ENCODE measurements at places on chromosomes 2 and 18.
A peak's percentile ranks its signal among the peaks of the same experiment; 100 is the strongest.

GRCh38 chr2:235508371-235509160, 14.7 kb downstream of the AGAP1 start:
- no peak for DNase-seq

- no peak for DNase-seq
Measured at GRCh38 chr2:239201884-239202283, 198.9 kb downstream of the HDAC4 start.

- DNase-seq, result no peak
Measured at GRCh38 chr18:10128921-10129501, 215.2 kb downstream of the VAPA start.

- no peak for DNase-seq
Measured at GRCh38 chr18:75407468-75408437, 19.8 kb downstream of the SMIM21 start.

DNA sequence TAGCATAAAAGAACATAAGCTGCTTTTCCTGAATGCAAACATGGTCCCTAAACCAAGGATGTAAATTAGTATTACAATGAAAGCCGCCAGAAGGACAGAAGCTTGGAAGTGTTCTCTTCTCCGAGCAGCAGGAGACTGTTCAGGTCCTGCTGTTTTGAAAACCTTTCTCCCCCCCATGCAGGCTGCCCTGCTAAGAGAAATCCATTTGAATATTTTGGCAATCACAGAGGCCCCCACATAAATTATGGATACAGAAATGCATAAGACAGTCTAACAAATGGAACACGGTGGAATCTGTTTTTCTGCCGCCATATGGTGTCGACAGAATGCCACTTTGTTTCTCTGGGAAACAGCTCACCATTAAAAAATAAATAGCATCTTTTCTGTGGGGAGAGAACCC, 600.4 kb upstream of the KLHL29 start:
- no peak for DNase-seq

DNA sequence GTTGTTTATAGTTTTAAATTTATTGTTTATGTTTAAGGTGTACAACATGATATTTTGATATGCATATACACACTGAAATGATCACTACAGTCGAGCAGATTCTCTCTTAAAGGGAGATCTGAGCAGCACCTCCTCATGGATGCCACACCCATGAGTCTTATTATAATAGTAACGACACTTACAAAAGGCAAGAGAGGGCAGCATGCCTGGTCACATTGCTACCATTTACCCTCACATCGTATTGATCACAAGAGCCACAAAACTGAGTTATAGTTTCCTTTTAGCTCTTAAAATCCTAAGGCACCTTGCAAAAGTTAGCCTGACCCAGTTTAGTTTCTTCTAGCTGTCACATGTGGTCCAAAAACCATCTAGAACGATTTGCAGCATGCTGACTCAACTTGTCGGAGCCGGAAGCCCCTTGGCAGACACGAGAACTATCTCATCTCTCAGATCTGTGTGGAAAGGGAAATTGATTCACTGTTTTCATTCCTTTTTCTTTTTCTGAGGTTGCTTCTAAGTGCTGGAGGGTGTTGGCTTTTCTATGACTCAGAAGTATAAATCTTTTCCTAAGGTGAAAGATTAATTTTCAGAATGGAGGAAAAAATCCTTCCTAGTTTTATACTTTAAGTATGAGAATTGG, 85.3 kb downstream of the CDC42EP3 start:
- DNase-seq, result peak; percentile 82

DNA sequence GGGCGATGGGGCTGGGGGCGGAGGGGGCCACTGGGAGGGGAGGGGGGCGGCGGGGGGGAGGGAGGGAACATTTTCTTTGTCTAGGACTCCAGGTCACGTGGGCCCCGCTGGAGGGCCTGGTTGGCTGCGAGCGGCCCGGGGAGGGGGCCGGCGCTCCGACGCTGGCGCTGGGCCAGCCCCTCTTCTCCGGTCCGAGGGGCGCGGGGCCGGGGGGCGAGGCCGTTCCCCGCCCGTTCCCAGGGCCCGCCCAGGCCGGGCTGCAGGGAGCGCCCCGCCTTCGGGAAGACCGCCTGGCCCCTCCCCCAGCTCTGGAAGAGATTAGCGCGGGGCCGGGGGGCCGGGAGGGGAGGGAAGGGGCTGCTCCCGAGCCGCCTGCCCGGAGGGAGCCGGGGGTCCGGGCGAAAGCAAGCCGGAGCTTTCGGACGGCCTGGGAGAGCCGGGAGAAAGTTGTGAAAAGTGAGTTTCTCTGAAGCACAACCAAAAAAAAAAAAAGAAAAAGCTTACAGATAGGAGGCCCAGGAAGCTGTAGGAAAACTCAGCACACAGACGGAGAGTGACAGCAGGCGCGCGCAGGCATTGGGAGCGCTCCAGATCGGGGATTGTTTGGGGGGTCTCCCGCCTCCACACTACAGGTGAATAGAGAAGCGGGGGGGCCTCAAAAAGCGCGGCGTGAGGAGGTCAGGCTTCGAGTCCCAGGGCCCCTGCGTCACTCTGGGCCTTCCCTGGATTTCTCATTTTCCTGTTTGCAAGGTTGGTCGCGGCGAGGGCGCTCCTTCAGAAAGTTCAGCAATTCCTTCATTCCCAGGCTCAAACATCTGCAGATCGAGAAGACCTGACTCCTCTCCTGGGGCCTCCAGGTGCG, 84.1 kb upstream of the POMC start:
- DNase-seq, result no peak

DNA sequence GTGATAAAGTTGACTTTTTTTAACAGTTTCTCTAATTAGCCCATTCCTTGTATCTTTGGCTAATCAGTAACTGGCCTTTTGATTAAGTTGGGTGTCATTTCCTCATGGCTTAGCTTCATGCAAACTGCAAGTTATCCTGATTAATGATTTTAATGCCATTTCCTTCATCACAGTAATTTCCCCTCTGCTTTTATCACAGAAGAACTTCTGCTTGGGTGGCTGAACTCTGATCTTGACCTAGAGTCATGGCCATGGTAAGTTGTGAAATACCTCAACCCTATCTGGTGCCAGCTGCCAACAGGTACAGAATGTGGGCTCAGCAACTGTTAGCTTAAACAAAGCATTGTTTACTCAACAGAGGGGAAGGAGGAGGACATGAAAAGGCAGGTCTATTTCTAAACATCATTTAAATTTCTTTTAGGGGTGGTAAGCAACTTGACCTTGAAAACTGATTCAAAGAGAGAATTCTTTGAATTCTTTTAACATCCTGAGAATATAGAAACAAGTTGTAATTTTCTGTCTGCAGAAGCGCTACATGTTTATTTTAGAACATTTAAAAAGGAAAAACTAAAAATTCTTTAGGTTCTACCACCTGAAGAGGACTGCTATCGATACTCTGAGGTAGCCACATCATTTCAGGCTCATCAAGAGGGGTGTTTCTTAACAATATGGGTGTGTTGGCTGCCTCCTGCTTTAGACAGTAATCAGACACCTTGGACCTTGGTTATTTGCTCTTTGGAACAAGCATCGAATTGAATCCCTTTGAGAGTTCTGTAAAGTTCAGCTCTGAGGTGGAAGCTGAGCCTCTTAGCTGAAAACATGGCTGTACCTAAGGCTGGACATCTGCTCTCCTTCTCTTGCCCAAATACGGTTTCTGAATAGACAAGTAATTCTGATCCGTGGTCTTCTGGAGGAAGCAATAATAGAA, 39.7 kb downstream of the ANXA4 start:
- DNase-seq, result no peak

- DNase-seq, result peak; percentile 88
Measured at GRCh38 chr2:100865816-100866460, 46.0 kb downstream of the NPAS2 start.

DNA sequence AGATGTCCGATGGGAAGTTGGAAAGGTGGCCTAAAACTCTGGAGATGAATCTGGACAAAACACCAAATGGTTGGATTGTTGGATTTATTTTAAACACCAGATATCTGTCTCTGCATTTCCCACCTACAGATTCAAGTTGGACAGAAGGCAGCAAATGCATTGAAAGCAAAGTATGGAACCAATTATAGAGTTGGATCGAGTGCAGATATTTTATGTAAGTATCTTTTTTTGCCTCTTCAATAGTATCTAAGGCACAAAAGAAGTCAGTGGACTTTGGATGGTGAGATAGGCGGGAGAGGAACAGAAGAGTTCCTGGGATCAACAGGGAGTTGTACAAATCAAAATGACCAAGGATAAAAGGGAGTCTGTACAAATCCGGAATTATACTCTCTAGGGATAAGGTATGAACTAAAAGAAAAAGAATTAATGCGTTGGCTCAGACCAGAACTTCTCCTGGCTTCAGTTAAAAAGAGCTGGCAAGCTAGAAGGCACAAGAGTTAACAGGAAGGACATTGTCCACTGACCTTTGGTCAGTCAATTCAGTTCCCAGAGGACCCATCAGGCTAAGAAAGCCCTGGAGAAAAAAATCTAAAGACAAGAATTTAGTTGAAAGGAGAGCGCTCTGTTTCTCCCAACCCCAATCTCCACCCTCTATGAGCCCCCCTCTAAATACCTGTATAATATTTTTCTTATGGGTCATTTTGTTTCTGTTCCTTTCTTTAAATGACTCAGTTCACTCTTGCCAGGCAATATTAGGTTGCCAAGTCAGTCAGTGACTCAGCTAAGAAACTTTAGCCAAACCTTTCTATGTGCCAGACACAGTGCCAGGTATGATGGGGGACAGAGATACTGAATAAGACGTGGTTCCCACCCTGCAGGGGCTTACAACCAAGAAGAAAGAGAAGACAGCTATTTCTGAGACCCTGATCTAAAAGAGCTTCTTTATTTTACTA, 29.1 kb downstream of the CPO start:
- no peak for DNase-seq

- peak; percentile 61 for DNase-seq
Measured at GRCh38 chr18:13269521-13270011, 51.0 kb downstream of the LDLRAD4 start.

GRCh38 chr2:11692966-11693521, 23.0 kb upstream of the NTSR2 start:
- peak; percentile 67 for DNase-seq

DNA sequence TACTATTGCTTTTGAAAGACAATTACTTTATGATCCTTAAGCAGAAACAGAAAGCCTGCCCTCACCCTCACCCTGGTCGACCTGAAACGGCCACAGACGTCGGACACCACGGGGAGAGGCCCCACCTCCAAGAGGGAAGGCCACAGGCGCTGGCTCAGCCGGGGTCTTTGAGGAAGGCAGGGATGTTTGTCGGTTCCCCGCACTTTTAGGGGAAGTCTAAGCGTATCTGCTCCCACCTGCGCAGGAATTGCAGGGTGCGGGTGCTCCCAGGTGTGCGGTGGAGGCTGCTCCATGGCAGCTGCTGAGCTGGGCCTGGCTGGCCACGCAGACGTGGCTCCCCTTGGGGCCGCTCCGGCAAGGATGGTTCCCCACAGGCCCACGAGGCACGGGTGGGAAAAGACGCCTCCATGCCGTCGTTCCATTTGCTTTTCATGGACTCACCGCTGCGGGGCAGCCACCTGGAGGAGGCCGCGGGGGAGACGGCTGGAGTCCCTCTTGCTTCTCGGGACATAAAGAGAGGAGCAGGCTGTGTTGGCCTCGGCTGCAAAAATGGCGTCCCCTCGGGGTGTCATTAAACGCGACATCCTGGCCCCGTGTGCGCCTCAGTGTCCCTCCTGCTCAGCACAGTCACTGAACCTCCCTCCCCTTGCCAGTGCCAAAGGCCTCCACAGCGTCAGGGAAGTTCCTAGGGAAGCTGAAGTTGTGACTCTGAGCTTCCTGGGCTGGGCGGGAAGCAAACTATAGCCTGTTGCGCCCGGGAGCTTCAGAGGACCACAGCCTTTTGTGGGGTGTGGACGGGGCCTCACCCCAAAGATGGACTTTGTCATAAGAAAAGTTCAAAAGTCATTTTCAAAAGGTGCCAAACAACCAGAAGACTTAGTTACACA, 63.4 kb downstream of the NFATC1 start:
- DNase-seq, result no peak

- no peak for DNase-seq
Measured at GRCh38 chr2:241870611-241871537, 1.3 kb downstream of the RTP5 start.

- DNase-seq, result peak; percentile 88
Measured at GRCh38 chr2:54672590-54673456, 50.6 kb upstream of the EML6 start.

Data from inflammatory macrophage treated with lipopolysaccharide for 4 hours (primary cell).